ENCODE measurements at places on chromosomes 3 and 15.

GRCh38 chr3:146464005-146464595 lies 5.3 kb downstream of the PLSCR2 start:
- no peak for DNase-seq

GRCh38 chr3:27392950-27393679 lies 23.9 kb upstream of the NEK10 start:
- DNase-seq = no peak

DNA sequence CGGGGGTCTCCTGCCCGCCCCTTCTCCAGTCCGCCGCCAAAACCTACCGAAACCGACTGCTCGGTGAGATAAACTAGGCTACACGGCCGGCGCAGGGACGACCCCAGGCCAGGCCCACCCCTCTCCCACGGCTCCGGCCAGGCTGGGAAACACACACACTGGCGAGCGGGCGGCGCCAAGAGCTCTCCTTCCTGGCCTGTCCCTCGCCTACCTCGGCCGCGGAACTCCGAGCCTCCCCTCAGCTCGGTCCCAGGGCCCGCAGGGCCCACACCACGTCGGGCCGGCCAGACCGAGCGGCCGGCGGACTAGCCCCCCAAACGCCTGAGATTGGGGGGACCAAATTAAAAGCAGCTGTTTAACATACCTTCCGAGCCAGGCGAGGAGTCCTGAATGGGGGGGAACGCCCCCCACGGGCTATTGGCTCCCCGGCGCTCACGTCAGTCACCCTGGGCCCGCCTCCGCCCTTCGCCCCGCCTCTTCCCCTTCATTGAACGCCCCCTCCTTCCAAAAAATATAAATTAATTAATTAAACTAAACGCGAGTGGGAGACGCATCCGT lies 4.0 kb upstream of the SIN3A start:
- DNase-seq = peak; percentile 76

DNA sequence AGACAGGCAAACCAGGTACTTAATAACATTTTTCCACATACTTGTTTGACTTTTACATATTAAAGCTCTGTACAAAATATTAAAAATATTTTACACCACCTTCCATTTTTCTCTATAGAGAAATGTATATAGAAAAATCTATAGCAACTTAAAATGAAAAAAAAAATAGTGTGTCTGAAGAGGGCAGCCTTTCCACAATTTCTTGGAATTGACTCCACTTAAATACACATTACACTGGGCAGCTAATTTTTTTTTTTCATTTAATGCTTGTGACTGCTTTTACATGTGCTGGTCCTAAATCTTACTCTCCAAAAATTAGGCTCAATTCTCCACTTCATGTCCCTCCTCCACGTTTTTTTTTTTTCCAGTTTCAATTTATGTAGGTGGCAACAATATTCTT lies 427.0 kb upstream of the RBMS3 start:
- DNase-seq = no peak

DNA sequence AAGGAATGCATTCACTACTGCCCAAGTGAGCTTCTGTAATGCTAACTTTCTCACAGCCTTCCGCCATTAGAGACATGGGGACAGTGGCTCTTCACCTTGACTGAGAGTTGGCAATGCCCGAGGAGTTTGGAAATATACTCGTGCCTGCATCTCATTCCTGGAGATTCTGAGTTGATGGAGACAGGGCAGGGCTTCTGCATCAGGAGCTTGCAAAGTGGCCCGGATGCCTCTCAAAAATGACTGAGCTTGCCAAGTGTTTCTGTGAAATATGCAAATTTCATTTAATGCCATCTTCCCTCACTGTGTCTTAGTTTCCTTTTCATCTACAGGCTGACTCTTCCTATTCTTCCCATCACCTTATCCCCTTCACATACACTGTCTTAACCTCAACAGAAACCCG lies 346.2 kb downstream of the GRM7 start:
- no peak for DNase-seq

- DNase-seq = no peak
These were observed 11.4 kb downstream of the CDIN1 start for GRCh38 chr15:36590838-36591237.

GRCh38 chr3:171888466-171888865 lies 45.3 kb downstream of the TMEM212 start:
- no peak for DNase-seq

DNA sequence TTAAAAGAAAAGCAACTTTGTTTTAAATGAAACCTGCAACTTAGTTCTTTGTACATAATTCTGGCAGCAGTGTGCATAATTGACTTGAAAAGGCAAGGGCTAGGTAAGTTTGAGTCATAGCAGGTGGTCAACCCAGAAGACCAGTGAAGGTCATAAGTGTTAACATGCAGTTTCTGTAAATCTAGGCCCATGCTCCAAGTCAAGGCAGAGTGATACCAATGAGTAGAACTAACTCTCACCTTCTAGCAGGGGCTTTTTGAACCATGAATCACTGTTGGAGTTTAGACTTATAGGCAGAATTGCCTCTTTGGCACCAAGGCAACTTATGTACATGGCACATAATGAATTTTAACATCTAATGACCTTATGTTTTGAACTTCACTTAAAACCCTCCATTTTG lies 29.5 kb upstream of the IL20RB start:
- DNase-seq = no peak

DNA sequence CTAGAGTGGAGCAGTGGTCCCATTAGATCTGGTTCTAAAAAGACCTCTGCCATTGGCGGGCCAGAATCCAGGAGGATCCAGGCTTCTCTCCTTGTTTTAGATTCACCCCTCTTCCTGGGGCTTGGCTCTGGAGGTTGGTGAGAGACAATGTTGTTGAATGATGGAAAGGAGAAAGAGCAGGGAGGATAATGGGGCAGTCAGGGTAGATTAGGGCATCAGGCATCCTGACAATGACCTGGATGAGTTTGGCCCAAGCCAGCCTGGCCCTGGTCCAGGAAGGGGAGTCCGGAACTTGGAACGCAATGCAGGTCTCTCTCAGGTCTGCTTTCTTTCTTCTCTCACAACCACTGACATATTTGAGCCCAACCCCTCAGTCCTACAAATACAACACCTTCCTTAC lies 260.1 kb upstream of the RASGRP1 start:
- DNase-seq = no peak

DNA sequence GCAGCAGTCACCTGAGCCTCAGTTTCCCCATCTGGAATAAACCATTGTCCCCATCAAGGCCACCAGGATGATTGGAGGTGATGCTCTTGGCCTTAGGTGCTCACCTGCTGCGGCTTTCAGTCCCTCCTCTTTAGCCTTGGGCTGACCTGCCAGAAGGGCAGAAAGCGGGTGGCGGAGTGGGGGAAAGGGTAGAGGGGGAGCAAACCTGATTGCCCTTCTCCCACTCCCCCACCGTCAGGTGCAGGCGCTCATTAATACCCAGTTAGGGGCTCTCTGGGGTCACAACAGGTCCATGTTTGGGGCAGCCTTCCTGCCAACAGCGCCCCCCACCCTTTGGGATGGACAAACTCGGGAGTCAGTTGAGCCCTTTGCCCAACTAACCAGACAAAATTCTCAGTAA lies 50.5 kb downstream of the GRIP2 start:
- no peak for DNase-seq

DNA sequence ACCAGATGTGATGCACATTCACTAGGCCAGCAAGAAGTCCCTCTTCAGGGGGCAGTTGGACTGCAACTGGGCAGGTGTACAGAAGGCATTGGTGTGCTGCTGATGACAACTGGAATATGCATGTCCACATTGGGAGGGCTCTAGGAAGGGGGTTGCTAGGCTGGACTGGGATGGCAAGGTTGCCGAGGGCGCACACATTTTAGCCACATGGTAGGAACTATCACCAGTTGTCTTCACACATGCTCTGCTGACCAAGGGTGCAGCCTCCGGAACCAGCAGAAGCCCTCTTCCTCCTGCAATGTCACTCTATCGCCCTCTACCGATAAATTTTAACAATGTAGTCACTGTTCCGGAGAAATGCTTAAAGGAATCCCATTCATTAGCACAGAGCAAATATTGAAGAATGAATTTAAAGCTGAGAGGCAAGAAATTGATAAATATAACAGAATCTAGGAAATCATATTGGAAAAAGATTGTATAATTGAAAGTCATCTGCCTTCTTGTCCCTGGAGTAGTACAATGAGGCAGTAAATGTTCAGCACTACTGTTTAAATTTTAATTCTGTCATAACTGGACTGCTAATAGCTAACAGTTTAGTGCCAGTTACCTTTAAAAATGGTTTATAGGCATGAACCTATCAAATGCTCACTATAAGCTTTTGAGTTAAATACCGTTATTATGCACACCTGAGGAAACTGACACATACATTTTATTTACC lies 22.6 kb upstream of the LYSMD4 start:
- peak; percentile 13 for DNase-seq

DNA sequence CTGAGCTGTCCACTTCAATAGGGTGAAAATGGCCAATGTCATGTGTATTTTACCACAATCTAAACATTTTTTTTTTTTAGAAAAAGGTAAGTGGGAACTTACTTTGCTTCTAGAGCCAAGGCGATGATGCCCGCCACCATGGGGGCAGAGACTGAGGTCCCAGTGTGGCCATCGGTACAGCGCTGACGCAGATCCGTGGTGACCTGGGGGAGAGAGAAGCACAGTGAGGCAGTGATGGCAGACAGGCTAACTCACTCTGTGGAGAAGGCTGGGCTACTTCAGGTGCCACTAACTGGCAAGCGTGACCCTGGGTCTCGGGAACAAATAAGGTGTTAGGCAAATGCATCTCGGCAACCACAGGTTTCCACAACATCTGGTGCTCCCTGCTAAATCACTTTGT lies 94.3 kb upstream of the SNRPA1 start:
- no peak for DNase-seq

DNA sequence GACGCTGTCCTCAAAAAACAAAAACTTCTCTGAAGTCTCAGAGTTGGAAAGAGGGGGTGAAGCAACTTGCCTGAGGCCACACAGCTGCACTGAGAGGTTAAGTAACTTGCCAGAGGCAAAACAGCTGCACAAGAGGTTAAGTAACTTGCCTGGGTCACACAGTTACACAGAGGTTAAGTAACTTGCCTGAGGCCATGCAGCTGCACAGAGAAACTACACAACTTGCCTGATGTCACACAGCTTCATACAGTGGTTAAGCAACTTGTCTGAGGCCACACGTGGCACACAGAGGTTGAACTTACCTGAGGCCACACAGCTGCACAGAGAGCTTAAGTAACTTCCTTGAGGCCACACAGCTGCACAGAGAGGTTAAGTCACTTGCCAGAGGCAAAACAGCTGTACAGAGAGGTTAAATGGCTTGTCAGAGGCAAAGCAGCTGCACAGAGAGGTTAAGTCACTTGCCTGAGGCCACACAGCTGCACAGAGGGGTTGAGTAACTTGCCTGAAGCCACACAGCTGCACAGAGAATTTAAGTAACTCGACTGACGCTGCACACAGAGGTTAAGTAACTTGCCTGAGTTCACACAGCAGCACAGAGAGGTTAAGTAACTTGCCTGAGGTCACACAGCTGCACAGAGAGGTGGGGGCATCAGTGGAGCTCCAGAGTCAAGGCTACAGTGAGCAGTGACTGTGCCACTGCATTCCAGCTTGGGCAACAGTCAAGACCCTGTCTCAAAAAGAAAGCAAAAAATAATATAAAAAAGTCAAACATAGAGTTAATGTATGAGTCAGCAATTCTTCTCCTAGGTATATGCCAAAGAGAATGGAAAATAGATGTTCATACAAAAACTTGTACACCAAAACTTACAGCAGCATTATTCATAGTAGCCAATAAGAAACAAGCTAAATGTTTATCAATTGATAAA lies 12.0 kb upstream of the ACAD9 start:
- no peak for DNase-seq

DNA sequence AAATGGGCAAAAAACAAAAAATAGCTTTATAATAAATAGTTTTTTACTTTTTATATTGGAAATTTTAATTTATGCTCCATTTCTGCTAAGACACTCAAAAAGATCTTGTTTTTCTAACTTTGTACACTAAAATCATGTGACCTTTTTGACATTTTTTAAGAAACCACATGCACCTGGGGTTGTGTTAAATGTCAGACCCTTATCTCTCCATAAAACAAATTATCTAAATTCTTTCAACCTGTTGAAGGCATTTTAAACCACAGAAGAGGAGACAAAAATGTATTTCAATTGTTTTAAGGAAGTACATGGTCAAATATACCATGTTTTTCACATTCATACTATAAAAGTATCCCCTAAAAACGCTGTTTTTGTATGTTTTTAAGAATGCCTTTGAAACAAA lies 29.2 kb downstream of the IFT80 start:
- no peak for DNase-seq

GRCh38 chr15:22922003-22922402 lies 58.2 kb downstream of the CYFIP1 start:
- no peak for DNase-seq

DNA sequence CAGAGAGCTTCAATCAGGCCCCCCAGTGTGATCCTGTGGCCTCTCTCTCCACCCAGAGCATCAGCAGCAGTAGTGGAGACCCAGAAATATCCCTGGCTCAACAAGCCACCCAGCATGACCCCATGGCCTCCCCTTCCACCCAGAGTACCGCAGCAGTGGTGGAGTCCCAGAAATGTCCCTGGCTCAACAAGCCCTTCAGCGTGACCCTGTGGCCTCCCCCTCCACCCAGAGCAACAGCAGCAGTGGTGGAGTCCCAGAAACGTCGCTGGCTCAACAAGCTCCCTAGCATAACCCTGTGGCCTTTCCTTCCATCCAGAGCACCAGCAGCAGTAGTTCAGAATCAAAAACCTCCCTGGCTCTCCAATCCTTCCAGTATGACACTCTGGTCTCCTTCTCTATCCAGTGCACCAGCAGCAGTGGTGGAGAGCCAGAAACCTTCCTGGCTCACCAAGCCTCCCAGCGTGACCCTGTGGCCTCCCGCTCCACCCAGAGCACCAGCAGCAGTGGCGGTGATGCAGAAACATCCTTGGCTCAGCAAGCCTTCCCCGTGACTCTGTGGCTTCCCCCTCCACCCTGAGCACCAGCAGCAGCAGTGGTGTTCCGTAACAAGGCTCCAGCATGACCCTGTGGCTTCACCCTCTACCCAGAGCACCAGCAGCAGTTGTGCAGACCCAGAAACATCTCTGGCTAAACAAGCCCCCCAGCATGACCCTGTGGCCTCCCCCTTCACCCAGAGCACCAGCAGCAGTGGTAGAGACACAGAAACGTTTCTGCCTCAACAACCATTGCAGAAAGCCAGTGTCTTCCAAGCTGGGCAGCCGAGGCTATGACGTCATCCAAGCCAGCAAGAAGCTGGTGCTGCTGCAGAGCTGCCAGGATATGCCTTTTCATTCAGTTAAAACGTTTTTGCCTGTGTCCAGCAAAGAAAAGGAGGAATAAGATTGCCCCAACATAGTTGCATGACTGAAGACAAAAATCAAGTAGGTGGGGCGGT lies 61.3 kb upstream of the TAMM41 start:
- DNase-seq = no peak

- no peak for DNase-seq
These were observed 45.3 kb downstream of the KY start for GRCh38 chr3:134605556-134605955.

DNA sequence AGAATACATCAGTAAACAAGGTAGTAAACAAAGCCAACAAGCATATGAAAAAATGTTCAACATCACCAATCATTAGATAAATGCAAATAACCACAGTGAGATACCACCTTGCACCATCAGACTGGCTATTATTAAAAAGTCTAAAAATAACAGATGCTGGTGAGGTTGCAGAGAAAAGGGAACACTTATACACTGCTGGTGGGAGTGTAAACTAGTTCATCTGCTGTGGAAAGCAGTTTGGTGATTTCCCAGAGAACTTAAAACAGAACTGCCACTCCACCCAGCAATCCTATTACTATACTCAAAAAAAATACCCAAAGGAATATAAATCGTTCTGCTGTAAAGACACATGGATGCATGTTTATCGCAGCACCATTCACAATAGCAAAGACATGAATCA lies 30.3 kb upstream of the ZBTB38 start:
- DNase-seq = no peak

- no peak for DNase-seq
These were observed 20.4 kb downstream of the TERC start for GRCh38 chr3:169744366-169745054.

- no peak for DNase-seq
These were observed 12.5 kb downstream of the RBM5 start for GRCh38 chr3:50100956-50101845.

Measured in T-helper 2 cell (primary cell).